Nucleus accumbens (tissue), 56 donors: ENCODE measurements at places on chromosomes 11 and 22.

DNA sequence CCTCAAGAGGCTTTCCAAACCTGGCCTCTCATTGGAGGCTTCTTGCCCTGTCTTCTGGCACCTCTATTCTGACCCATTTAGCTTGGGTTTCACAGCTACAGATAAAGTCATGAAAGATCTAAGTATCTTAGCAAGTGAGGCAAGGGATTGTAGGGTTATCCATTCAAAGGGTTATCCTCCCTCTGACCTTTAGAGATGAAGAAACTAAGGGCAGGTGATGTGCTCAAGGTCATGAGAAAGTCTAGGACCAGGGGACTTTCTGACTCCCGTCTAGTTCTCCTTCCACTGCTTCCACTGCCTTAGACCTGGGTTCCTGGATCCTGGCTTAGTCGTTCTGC lies 7.2 kb downstream of the PHOX2A start:
- DNase-seq = no peak

- no peak for DNase-seq
Measured at GRCh38 chr22:39917197-39917643, 16.3 kb downstream of the GRAP2 start.

DNA sequence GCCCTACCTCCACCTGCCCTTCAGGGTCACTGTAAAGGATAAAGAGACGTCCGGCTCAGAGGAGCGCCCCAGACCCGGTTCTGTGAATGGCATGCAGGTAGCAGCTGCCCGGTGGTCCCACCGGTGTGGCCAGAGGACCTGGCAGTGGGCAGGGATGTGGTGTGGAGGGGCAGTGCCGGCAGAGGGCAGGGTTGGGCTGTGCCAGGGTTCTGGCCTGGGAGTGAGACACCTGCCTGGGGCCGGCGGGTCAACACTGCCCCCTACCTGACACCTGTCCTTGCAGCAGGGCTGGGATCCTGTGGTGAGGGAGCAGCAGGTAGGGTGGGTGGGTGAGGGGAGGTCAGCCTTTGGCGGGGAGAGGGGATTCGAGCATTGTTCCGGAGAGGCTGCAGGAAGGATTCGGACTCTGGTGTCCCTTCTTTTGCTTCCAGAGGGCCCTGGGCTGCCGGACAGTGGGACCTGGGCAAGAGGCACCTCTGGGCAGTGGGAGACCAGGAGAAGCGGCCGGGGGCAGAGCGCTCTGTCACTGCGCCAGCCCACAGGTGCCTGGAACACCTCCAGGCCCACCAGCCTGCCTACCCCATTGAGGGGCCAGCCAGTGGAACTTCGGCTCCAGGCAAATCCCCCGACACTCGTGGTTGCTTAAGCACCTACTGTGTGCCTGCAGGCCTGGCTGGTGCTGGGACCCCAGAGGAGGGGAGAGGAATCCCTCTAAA lies 1.6 kb upstream of the PHLDA2 start:
- DNase-seq = no peak

GRCh38 chr22:18068381-18068988 lies 9.3 kb upstream of the PEX26 start:
- no peak for DNase-seq

DNA sequence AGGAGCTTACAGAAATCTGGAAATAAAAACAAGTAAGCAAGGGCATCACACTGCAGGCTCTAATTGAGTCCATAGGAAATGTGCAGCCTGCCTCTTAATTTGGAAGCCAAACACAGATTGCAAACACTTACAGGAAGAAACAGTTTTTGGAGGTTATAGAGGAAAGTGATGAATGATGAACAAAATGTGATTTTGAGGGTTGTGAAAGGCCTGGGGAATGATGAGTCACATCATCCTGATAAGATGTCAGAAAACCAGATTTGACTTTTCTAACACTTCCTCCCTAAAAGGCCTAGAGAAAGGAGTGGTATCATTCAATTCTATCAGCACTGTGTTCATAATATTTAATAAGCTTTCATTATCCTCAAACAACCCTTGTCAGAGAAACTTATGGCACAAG lies 96.6 kb upstream of the POU2AF2 start:
- no peak for DNase-seq

DNA sequence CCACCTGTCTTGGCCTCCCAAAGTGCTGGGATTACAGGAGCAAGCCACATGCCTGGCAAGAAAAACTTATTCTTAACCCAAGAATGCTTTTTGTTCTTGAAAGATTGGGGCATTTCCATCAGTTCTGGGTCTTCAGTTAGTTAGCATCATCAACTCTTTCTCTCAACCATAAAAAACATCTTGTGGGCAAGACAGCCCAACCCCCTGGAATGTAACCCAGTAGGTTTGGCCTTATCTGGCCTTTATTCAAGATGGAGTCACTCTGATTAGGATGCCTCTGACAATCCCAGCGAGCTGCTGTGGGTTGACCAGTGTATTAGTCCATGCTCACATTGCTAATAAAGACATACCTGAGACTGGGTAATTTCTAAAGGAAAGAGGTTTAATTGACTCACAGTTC lies 9.2 kb upstream of the TPCN2 start:
- no peak for DNase-seq

GRCh38 chr11:117807482-117808327 lies 10.7 kb upstream of the DSCAML1 start:
- no peak for DNase-seq

GRCh38 chr11:84501750-84502149 lies 1125.4 kb downstream of the DLG2 start:
- DNase-seq = no peak

DNA sequence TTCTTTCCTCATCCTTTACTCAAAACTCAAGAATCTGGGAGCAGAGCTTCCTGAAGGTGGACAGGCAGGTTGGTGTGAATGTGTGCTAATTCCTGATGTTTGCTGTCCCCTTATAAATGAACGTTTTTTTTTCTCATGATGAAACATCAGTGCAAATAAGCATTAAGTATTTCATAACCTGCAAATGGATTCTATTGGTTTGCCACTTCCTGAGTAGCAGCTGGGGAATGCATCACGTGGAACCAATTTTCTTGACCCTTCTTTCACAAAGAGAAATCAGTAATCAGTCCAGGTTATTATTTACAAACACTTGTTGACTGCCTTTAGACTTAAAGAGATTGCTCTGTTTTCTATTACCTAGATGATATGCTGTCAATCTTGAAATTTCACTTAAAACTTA lies 40.1 kb upstream of the SCN3B start:
- DNase-seq = no peak

- no peak for DNase-seq
Measured at GRCh38 chr11:63583357-63583677, 20.1 kb upstream of the PLAAT2 start.

DNA sequence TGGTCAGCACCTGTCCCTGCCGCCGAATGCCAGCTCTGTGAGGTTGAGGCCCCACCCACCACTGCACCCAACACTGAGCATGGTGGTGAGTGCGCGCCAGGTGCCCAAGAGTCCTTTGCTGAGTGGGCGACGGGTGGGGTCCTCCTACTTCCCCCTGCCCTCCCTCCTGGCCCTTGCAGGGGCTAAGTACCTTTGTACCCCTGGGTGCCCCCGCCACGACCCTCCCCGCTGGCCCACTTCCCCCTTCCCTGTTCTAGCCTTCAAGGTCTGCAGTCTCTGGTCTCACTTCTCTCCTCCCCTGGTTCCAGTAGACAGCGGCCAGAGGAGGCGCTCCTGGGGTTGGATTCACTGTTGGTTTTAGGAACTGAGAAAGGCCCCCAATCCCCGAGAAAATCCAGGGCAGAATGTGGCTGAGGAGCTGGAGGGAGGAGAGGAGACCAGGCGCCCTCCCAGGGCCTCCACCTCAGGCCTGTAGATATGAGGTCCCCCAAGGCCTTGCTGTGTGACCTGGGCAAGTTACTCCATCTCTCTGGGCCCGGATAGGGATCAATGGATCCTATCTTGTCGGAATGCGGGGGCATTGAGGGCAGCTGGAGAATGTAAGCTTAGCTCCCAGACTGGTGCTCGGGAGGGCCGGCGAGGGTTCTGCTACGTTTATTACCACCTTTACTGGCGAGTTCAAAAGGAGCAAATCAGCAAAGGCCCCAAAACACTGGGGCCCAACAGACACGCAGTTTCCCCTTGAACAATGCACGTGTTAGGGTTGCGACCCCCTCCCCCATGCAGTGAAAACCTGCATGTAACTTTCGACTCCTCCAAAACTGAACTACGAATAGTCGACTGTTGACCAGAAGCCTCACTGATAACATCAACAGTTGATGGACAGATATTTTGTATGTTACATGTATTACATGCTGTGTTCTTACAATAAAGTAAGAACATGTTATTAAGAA lies 31.9 kb upstream of the SMIM38 start:
- DNase-seq = no peak

DNA sequence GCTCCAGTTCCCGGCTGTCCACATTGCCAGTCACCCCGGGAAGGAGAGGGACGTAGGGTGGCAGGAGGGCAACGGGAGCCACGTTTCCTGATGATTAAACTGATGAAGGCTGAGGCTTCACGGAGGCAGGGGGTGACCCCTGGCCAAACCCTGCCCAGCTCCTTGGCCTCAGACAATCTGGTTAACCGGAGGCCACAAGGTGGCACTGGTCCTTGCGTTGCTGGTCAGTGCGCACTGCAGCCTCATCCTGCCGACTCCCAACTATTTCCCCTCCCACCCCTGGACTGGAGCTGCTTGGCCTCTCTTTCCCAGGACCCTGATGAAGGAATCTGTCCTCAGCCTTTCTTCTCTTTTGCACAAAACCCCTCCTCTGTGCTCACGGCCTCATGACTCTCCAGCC lies 75.3 kb downstream of the PDE2A start:
- DNase-seq = no peak

GRCh38 chr11:124863137-124863825 lies 2.0 kb upstream of the ROBO3 start:
- peak; percentile 28 for DNase-seq

- DNase-seq = no peak
Measured at GRCh38 chr22:39209756-39210155, 35.0 kb downstream of the PDGFB start.

DNA sequence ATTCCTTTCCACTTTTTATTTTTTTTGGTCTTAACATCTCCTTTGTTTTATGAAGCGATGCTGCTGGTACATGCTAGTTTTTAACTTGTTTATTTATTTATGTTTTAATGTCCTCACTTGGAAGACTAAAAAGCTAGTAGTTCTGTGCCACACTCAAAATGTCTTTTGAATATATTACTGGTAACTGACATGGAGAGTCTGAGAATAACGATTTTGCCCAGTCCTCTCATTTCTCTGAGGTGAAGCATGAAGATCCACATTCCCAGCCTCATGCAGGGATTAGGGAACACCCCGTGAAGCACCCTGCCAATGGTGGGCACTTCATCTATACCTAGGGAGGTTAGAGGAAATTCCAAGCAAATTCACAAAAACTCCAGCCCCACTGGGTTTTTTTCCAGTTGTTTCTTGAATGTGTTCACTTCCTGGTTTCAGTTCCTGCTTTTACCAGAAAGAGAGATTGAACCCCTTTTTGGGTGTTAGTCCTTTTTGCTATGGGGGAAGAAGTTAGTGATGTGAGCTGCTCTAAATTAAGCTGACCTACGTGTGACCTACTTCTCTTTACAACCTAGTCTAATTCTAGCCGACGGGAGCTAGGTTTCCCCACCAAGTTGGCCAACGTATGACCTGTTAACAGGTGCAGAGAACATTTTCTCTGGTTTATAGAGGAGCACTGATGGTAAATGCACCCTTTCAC lies 106.1 kb downstream of the SLC1A2 start:
- no peak for DNase-seq

DNA sequence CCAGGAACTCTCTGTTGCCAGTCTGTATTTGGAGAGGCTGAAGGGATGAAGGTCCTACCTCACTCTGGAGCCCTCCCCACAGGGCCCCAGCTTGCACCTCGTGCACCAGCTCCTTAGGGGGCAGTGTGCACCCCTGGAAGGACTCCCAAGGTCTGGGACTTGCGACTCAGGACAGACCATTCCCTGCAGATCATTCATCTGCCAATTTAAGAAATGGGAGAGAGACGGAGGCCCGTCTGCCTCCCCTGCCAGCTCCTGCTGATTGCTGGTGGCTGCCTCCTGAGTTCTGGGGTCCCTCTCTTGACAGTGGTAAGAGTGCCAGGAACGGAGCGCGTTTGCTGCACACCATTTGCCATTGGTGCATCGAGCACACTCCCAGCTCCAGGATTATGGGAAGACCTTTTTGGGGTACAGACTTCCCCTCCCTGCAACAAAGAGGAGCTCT lies 27.4 kb upstream of the MALAT1 start:
- DNase-seq = peak; percentile 27

- no peak for DNase-seq
Measured at GRCh38 chr22:39900306-39901227, at the start of gene GRAP2. Gene GRAP2 (plus strand): TSS chr22:39901084. CDS start chr22:39947107, 46,023 bp downstream.

- DNase-seq = no peak
Measured at GRCh38 chr22:17866621-17867020, 92.4 kb upstream of the BID start.

- DNase-seq = no peak
Measured at GRCh38 chr11:9341638-9342178, 27.3 kb upstream of the TMEM41B start.

DNA sequence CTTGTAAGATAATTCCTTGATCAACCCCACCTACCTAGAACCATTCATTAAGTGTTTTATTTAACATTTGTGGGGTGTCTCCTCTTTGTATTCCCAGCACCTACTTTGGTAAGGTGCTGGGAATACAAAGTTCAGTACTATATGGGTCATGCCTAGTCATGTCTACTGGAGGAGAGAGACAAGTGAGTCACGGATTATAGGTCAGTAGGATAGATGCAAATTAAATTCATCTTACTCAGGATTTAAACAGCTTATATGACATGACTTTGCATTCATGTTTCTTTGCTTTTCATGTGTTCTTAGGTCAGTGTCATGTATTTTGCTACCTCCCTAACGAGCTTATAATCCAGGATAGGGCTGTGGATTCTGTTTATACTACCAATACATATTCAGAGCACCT lies 3.4 kb upstream of the FADS1 start:
- no peak for DNase-seq

GRCh38 chr11:132632641-132633124 lies 899.6 kb downstream of the OPCML start:
- no peak for DNase-seq

GRCh38 chr11:75812542-75813040 lies 2.4 kb upstream of the UVRAG start:
- no peak for DNase-seq

GRCh38 chr11:120710354-120711131 lies 199.0 kb downstream of the GRIK4 start:
- DNase-seq = peak; percentile 59

GRCh38 chr11:17611049-17611448 lies 64.0 kb downstream of the OTOG start:
- DNase-seq = no peak

- no peak for DNase-seq
Measured at GRCh38 chr11:15613789-15614188, 499.1 kb downstream of the INSC start.
